ENCODE measurements at places on chromosomes 12 and 14.

GRCh38 chr12:114876968-114877680 lies 193.1 kb upstream of the TBX3 start:
- no peak for DNase-seq

GRCh38 chr12:386651-387050 lies 2.5 kb downstream of the KDM5A start:
- no peak for DNase-seq

GRCh38 chr14:87756661-87757060 lies 236.3 kb downstream of the GALC start:
- no peak for DNase-seq

DNA sequence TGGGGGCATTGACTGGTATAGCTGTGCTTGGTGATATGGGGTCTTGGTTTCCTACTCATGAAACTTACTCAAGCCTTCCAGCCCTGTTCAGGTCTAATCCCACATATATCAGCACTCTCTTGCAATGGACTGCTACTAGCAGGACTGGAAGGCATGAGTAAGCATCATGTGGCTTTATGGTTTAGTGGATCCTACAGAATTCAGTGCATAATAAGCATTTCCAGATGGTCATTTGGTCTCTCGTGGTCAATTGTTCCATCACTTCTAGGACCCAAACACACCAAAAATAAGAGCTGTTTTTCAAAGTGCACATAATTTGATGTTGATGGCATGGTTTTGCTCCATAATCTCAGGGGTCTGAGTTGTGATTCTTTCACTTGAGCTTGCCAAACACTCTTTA lies 114.4 kb downstream of the LMNTD1 start:
- DNase-seq = no peak

GRCh38 chr12:24780697-24781368 lies 168.1 kb downstream of the BCAT1 start:
- DNase-seq = no peak

GRCh38 chr12:27213304-27213703 lies 30.8 kb upstream of the STK38L start:
- DNase-seq = no peak

DNA sequence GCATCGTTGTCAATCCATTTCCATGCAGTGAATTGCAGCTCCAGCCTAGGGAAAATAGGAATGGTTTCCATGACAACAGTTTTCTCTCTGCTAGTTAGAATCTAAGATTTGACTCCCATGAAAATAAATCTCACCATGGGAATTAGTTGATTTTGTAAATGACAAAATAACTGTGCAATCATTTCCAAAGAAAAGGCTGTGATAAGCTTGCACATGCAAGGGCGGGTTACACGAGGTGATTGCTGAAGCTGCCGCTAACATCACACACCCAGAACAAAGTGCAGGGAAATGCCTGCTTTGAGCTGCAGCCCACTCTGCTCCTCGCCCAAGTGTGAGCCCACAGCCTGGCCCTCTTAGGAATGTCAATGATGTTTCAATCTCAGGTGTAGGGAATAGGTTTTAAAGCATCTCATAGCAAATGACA lies 53.8 kb downstream of the TRIM9 start:
- no peak for DNase-seq

DNA sequence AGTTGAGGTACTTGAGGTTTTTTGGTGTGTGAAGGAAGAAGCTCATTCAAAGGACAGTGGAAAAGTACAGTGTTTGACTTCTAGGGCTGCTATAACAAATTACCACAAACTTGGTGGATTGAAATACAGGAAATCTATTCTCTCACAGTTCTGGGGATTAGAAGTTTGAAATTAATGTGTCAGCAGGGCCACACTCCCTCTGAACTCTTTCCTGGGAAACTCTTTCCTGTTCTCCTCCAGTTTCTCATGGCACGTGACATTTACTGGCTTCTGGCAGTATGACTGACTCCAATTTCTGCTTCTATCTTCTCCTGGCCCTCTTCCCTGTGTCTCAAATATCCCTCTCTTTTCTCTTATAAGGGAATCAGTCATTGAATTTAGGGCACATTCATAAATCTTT lies 160.2 kb downstream of the CCDC91 start:
- no peak for DNase-seq

DNA sequence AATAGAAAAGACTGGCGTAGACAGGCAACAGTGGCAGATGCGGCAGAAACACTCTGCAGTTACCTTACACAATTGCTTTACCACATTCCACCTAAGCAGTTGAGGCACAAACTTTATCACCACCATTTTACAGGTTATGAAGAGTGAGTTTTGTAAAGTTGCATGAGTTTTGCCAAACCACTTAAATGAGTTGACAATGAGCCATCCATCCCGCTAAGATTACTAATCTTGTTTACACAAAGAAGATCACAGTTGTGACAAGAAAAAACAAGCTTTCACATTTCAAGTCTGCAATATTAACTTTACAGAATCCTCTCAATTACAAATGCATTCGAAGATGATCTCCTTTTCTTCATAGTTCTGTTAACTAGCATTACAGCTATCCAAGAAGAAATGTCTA lies 1.8 kb downstream of the TMCC3 start:
- DNase-seq = no peak

GRCh38 chr12:60269611-60270269 lies 673.9 kb downstream of the SLC16A7 start:
- DNase-seq = no peak

- no peak for DNase-seq
Observed at GRCh38 chr12:90327793-90328743, 619.4 kb upstream of the ATP2B1 start.

DNA sequence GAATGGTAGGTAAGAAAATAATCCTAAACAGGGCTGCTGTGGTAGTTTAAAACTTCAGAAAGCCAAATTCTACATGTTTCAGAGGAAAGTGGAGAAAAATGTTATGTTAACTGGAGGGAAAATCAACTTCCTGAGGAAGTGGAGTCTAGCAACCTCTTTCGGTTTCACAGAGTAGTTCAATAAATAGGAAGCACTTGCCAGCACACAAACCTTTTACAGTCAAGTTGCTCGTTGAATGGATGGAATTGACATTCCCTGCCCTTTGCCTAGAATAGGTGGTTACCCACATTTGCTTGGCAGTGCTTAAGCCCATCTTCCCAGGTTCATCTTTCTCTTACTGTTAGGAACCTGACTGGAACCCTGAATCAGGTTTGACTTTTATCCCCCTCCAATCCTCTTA lies 15.9 kb downstream of the ANKRD13A start:
- no peak for DNase-seq

DNA sequence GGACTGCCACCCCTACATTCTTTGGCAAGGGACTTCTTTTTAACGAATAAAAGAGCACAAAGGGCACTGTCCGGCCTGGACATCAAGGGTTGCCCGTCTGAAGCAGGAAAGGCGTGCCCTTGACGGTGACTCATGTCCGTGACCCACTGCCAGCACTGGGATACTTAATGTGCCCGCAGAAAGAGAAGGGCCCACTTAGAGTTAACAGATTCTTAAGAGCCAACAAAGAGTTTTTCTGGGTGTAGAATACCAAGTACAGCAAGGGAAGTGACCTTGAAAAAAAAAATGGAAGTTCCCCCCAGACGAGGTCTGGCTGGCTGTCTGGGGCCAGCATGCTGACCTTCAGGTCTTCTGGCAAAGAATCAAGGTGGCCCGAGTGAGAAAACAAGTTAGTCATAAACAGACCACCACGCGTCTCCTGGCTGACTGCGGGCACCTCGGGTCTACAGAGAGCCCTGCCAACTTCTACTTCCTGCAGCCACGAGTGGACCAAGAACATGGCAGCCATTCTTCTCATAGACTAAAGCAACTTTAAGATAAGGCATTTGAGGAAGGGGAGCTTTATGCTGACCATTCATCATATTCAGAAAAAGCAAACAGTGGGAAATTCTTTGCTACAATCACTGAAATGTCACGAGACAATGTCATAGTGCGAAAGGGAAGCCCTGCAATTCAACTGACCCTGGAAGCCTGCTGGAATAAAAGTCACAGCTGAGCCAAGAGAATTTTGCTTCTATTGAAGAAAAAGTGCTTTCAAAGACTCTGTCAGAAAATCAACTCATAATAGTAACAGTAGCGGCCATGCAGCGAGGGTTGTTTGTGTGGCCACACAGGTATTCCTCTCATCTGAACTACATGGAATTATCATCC lies 10.5 kb upstream of the SELPLG start:
- no peak for DNase-seq

GRCh38 chr14:104395276-104395675 lies 184.3 kb upstream of the C14orf180 start:
- no peak for DNase-seq

DNA sequence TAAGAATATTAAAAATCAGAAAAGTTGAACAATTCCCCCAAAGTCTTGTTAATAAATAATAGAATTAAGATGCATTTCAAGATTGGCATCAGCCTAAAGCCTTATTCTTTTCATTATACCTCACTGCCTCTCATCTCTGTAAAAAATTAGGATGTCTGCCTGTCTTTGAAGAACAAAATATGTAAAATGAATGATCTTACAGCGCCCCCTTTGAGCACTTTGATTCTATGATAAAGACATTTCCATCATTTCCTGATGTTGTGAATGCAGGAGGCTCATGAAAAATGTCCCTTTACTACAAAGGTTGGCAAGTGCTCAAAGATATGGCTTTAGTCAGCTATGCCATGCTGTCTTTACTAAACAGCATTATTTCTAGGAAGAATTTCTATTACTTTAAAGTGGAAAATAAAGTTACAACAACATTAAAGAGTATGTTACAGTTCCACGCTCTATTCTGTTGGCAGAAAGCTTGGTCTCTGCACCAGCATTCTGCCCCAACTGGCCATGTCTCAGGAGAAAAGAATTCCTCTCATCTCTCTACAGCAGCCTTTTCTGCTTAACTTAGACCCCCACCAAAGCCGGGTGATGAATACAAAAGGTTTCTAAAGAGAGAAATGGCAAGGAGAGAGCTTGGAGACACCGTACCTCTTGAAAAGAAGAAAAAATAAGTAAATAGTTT lies 95.1 kb downstream of the LLPH start:
- no peak for DNase-seq

DNA sequence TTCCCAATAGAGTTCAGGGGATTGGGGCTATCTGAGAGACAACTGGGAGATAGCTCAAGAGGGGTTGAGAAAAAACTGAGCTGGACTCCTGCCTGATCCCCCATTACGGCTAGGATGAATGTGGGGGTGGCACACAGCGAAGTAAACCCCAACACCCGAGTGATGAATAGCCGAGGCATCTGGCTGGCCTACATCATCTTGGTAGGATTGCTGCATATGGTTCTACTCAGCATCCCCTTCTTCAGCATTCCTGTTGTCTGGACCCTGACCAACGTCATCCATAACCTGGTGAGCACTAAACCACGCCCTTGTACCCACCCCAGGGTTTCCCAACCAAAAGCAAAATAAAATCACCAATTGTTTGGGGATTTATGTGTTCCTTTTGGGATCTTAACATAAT lies 1.0 kb downstream of the ORMDL2 start:
- DNase-seq = no peak

GRCh38 chr14:53956427-53957201 lies at the start of gene BMP4:
Gene BMP4 (minus strand): TSS chr14:53956825. CDS start chr14:53952222, 4,603 bp downstream.
- no peak for DNase-seq

GRCh38 chr12:121800694-121801594 lies 2.9 kb upstream of the SETD1B start:
- DNase-seq = peak; percentile 49

DNA sequence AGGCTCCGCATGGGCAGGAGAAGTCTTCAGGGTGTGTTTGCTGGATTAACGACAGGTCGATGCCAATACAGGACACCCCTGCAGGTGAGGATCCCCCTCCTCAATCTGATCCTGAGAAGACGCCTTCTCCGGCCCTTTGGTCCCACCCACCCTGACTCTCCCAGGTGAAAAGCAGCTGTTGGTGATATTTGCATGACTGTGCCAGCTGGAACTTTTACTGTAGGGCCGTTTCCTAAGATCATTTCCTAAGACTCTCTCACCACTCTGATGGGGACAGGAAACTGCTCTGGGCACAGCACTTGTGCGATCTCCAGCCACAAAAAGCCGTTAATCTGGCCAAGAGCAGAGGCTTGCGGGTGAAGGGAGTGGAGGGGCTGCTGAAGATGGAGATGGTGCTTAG lies 16.8 kb upstream of the EIF5 start:
- no peak for DNase-seq

Data from stimulated activated CD8-positive, alpha-beta memory T cell treated with anti-CD3 and anti-CD28 coated beads, Interleukin-2, amount 100 ng/mL, for 1 hour (primary cell).